ENCODE measurements at places on chromosomes 7 and 10.

DNA sequence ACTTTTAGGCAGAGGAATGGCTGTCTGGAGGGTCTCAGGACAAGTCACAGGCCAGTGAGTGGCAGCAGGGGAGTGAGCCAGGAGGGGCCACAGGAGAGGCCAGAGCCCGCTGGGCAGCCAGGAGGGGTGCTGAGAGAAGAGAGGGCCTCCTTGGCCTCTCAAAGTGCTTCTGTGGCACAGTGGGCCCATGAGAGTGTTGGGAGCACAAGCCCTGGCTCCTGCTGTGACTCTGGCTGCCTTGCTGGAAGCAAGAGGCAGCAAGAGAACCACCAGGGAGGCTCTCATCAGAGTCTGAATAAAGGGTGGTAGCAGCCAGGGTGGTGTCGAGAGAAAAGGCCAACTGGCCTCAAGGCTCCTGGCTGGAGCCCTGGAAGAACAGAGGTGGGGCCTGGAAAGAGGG is 91.1 kb downstream of the VOPP1 start:
- DNase-seq = no peak

DNA sequence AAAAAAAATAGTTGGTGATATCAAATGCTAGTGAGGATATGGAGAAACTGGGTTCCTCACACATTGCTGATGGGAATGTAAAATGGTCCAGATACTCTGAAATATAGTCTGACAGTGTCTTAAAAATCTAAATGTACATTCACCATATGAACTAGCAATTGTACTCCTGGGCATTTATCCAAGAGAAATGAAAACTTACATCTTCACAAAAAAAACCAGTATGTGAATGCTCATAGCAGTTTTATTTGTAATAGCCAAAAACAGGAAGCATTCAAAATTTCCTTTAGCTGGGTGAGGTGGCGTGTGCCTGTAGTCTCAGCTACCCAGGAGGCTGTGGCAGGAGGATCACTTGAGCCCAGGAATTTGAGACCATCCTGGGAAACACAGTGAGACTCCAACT is 2.1 kb upstream of the SSC4D start:
- no peak for DNase-seq

DNA sequence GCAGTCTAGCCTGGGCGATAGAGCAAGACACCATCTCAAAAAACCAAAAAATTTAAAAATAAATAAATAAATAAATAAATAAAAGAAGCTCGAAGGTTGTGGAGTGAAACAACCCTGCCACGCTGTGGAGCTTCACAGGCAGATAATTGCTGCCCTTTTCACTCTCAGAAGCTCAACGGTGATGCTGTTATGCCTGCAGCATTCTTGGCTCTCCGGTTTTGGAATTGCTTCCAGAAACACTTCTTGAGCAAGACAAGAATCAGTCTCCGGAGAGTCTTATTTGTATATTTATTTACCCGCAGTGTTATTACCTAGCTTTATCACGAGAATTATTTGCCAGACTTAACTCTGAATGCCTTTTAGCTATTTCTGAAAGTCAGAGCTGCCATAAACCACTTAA is 40.5 kb upstream of the UBE2H start:
- DNase-seq = no peak

- no peak for DNase-seq
These were observed 161.9 kb downstream of the GRID1 start for GRCh38 chr10:86204421-86205305.

GRCh38 chr10:28734938-28735759 is 57.8 kb downstream of the BAMBI start:
- DNase-seq = no peak

GRCh38 chr10:127990846-127991542 is 84.1 kb downstream of the PTPRE start:
- DNase-seq = no peak

GRCh38 chr7:30751696-30752273 is at the start of gene INMT:
Gene INMT (plus strand): TSS chr7:30752135. CDS start chr7:30752151, 16 bp downstream.
- DNase-seq = no peak

GRCh38 chr10:79905322-79906314 is 43.3 kb downstream of the SFTPD start:
- no peak for DNase-seq

DNA sequence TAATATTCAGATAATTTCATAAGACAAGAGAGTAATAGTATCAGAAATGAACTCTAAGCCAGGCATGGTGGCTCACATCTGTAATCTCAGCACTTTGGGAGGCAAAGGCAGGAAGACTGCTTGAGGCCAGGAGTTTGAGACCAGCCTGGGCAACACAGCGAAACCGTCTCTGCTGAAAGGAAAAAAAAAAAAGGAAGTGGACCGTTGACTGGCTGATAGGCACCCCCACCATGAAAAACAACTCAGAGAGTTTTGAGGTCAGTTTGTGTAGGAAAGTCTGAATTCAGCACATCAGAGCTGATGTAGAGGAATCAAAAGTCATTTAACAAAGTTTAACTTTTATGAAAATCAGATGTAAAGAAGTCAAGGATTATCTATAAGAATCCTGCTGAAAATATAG is 63.2 kb upstream of the AMPH start:
- DNase-seq = no peak

- DNase-seq = no peak
These were observed 14.6 kb upstream of the PWWP2B start for GRCh38 chr10:132382231-132382922.

DNA sequence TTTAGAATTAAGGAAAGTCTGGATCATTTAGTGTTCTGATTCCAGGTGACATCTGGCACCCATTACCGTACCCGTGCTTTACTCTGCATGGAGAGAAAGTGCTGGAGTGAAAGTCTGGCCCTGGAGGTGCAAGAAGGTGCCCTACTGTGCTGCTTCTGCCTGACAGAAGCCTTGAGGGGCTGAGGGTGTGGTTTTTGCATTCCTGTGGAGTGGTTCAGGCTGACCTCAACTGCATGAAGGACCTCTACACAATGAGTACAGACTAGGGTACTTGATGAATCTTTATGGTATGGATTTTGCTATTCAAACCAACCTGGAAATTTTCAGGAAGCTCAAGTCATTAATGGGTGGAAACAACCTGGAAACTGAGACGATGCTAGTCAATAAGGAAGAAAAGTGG is 45.1 kb upstream of the GSAP start:
- DNase-seq = no peak

DNA sequence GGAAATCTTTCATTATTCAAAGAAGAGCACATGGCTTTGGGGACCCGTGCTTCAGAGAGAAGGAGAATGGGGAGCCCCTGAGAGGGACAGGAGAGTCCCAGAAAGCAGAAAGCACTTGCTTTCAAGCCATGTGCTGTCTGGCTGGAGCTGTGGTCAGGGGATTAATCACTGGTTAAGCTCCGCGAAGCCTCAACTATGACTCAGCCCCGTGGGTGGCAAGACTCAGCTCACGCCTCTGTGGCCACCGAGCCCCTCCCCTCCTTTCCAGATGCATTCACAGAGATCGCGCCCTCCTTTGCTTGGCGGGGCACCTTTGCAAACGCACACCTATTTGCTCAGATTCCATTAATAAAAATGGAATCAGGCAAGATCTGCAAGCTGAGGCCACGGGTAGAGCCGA is 202.9 kb upstream of the TCERG1L start:
- no peak for DNase-seq

- DNase-seq = no peak
These were observed 185.2 kb downstream of the SLC25A13 start for GRCh38 chr7:96136600-96137239.

- no peak for DNase-seq
These were observed 364.3 kb downstream of the PLXNA4 start for GRCh38 chr7:132211971-132212370.

DNA sequence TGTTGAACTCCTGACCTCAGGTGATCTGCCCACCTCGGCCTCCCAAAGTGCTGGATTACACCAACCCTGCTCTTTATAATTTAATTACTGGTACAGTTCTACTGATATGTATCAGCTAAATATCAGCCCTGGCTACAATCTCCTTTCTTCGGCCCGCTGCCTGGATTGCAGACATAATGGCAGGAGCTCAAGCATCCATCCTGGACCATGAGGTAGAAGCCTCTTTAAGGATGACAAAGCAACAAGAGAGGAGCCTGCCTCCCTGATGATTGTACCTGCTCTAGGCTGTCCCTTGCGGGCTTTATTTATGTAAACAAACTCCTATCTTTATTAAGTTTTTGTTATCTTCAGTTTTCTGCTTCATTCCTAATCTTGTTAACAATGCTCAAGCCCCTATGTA is 5.6 kb upstream of the PSAP start:
- DNase-seq = no peak

DNA sequence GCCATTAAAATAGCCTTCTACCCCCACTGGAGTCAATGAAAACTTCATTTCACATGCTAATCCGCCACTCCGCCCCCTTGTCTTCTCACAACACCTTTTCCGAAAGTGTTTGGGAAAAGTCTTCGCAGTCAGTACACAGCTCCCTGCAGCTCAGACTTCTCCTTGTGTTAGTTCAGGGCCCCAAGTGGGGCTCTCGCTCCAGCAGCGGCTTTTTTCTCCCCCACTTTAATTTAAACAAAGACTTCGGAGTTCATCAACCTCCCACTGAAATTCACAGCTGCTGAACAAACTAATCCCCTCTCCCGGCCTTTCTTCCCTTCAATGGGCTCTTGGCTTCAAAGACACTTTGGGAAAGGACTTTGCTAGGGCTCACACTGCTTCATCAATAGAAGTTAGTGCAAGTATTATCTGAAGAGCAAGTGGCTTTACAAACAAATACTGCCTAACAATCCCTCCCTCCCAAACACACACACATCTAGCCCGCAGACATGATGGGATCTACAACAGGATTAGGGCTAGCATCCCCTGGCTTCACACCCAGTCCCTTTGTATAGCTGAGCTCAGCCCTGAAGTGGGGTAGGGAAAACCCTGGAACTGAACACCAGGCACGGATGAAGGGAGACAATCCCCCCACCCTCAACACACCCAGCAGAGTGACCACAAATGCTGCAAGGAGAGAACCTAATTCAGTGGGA is 23.1 kb downstream of the WNT8B start:
- DNase-seq = no peak

GRCh38 chr10:28797904-28798371 is 120.6 kb downstream of the BAMBI start:
- no peak for DNase-seq

- no peak for DNase-seq
These were observed 60.7 kb upstream of the TMEM72 start for GRCh38 chr10:44850356-44850934.

GRCh38 chr7:127903892-127904669 is 127.2 kb downstream of the LRRC4 start:
- no peak for DNase-seq

- DNase-seq = no peak
These were observed 436 bp upstream of the SLC25A13 start for GRCh38 chr7:96322373-96322695.

- no peak for DNase-seq
These were observed 214.4 kb downstream of the FAM107B start for GRCh38 chr10:14560274-14560673.

- no peak for DNase-seq
These were observed 1531.1 kb upstream of the LRRTM3 start for GRCh38 chr10:65394502-65395297.

- DNase-seq = no peak
These were observed 869 bp downstream of the PSAP start for GRCh38 chr10:71850021-71850742.

- no peak for DNase-seq
These were observed 5.8 kb downstream of the NUDCD3 start for GRCh38 chr7:44484482-44485313.

GRCh38 chr7:122219253-122219865 is 75.3 kb upstream of the AASS start:
- DNase-seq = no peak

DNA sequence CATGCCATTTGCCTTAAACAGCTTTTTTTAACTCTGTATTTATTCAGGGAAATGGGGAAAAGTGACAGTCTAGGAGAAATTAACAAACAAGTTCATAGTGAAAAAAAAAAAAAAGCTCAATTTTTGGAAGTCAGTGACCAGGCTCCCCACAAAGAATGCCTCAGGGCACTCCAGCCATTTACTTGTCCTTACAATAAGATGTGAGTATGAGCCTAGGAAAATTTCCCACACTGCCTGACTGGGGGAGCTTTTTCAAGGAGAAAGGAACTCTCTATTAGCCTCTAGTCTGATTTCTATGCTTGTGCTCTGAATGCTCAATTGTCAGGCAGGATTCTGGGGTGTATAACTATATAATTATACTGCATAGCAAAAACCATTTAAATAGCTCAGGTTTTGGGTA is 74.9 kb upstream of the NRBF2 start:
- DNase-seq = no peak

DNA sequence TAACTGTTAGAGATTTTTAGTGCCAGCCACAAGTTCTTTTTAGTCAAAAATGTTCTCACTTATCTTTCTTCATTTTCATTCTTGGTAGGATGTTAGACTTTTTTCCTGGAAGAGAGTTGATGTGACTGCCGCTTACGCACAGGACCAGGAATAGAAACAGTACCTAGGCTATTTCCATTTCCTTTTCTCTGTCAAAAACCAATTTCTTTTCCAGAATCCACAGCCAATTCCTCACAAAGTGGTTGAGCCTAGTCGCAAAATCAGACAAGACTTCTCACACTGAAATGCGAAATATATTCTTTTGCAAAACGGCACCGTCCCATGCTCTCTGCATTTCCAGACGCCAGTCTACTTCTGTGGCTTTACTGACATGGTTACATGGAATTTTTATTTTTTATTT is 394.2 kb downstream of the GALNT17 start:
- no peak for DNase-seq

DNA sequence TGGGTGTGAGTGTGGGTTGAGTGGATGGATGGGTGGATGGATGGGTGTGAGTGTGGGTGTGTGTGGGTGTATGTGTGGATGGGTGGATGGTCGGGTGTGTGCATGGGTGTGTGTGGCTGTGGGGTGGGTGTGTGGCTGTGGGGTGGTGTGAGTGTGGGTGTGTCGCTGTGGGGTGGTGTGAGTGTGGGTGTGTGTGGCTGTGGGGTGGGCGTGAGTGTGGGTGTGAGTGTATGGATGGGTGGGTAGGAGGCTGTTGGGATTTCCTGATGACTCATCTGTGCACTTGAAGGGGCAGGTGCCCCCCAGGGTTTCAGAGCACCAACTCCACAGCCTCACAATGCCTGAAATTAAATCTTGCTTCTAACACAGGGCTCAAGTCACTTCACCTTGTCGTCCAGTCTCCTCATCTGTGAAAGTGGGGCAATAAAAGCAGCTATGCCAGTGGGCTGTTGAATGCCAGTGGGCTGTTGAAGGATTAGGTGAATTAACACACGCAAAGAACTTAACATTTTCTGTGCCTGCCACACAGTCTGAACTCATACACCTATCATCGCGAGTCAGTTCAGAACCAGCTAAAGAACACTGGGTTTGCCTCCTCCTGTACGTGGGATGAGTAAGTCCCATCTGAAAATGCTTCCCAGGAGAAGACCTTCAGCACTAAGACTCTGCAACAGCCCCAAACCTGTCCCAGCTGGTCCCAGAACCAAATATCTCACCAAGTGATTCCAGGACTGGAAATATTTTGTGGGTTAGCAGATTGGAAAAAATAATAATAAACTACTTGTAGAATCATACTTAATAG is 32.0 kb downstream of the SFMBT2 start:
- DNase-seq = no peak
